ENCODE measurements at places on chromosomes 13 and 19.
A peak's percentile ranks its signal among the peaks of the same experiment; 100 is the strongest.

DNA sequence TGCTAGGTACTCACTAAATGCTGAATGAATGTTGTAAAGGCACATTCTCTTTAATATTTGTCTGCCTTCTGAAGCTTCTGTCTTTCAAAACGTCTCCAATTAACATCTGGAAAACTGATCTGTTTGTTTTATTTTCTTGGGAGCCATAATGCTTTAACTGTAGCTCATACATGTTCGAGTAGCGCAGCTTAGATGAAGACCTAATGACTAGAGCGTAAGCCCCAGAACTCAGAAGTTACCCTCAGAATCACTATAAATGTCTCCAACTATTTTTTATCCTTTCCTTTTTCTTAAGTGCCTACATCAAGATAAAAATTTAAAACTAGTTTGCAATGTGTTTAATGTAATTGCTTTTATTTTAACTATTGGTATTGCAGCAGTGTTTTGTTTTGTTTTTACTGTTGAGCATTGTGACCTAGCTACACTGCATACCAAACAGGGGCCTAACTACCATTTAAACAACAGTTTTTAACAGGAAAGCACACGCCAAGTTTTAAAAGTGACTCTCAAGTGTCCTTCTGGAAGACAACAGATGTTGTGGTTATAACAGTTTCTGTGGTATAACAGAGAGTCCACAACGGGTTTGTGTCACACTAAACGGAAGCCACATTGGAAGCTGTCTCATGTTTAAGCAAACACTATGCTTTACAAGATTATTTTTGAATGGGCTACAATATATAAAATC is 42.0 kb downstream of the MRPL57 start:
- no peak for DNase-seq

- DNase-seq: no peak
Measured at GRCh38 chr13:27383104-27383921, 41.1 kb upstream of the GTF3A start.

DNA sequence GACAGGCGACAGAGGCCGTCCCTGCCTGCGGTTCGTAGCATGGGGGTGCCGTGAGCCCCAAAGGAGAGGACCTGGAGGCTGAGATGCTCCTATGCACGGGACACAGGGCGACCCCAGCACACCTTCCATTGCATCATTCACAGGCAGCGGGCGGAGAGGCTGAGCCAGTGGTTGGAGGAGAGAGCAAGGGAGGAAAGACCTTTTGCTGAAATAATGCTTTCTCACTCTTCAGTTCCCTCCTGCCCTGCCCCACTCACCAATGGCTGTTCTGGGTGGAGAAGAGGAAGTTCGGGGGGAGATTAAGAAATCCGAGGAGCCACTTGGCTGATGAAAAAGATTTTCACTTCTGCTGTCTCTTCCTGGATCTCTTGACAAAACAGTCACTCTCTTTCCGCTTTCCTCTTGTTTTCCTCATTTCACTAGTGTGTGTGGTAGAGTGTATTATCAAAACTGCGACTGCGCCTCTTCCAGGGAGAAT is at the start of gene NLRP12:
NLRP12 (minus strand) TSS at position 181 of the 478 bp plus-strand sequence; CDS start at position 41, 140 bp downstream.
- DNase-seq: no peak

GRCh38 chr19:6963937-6964336 is 57.3 kb downstream of the MBD3L2B start:
- no peak for DNase-seq

GRCh38 chr13:93976528-93976927 is 503.0 kb downstream of the DCT start:
- no peak for DNase-seq

DNA sequence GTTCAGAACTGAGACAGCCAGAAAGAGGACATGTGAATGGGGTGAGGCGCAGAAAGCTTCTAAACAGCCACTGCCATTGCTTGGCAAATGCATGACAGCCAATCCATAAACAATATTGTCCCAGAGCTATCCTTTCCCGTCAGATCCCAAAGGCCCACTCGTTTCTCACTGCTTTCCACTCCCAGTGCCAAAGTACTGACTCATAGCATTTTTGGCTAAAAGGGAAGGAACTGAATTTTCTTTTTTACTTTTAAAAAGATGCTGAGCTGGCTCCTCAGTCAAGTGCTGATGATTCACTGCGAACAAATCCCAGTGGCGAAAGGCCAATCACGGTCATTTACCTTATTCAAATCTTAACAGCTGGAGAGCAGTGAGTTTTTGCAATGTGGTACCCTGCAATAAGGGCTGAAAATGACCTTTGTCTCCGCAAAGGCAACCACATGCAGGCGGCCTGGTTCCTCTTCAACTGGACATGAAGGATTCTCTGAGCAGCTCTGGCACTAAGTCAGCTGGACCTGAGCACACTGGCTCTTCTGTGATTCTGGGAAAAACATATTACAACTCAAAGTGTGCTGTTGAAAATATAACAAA is 151.7 kb downstream of the DCLK1 start:
- peak; percentile 93 for DNase-seq
